ENCODE measurements at places on chromosomes 6 and 20.

GRCh38 chr6:26068036-26068435, 19.2 kb upstream of the HFE start:
- no peak for DNase-seq

- DNase-seq: no peak
These were observed 16.5 kb downstream of the SMLR1 start for GRCh38 chr6:130843575-130844320.

DNA sequence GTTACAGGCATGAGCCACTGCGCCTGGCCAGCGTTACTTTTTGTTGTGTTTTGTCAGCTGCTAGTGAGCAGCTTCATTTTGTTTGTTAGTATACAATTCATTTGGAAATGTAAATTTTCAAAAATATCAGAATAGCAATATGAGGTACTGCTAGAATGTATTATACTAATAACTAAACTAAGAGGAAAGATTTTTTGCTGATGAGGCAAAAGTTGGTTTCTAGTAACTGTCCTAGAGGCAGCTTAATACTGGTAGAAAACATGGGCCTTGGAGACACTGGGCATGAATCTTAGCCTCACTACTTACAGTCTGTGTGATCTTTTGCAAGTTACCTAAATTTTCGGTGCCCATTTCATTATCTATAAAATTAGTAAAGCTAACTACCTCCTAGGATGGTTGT, 24.1 kb downstream of the TTK start:
- no peak for DNase-seq

- DNase-seq: no peak
These were observed 204.0 kb upstream of the MOCS1 start for GRCh38 chr6:40138273-40138720.

GRCh38 chr6:118100717-118101116, 193.7 kb downstream of the SLC35F1 start:
- no peak for DNase-seq

DNA sequence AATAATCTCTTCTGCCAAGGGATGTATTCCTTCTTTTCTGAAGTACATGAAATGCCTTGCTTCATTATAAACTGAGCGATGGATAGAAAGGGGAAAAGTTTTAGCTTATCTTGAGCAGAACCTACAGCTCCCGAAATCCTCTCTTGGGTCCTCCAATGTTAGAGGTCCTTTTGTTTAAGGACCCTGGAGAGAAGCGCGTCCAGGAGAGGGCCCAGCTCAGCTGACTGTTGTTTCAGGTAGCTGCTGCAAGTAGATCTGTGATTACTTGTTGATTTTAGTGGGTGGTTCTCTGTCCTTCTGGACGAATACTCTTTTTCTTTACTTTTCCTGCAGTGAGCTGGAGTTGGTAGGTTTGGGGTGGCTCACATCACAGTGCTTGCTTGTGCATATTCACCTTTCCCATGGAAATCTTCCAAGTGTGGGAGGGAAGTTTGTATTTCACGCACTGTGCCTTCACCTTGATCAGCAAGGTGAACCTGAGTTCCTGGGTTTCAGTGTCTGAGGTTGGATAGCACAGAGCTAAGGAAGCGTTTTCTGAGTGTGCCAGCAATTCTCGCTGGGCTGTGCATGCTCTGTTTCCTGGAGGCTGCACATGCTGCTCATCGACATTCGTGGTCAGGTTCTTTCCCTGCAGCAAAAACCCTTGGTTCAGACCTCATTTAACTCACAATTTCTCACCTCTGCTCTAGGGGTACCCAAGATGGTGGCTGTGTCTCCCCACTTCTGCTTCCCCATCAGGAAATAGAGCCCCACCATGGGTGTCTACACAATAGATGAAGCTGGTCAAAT, 176.3 kb downstream of the JARID2 start:
- no peak for DNase-seq

- DNase-seq: no peak
These were observed 7.0 kb downstream of the ELMO2 start for GRCh38 chr20:46399401-46399800.

GRCh38 chr6:42963855-42964605, 3.5 kb downstream of the GNMT start:
- DNase-seq: peak; percentile 29

DNA sequence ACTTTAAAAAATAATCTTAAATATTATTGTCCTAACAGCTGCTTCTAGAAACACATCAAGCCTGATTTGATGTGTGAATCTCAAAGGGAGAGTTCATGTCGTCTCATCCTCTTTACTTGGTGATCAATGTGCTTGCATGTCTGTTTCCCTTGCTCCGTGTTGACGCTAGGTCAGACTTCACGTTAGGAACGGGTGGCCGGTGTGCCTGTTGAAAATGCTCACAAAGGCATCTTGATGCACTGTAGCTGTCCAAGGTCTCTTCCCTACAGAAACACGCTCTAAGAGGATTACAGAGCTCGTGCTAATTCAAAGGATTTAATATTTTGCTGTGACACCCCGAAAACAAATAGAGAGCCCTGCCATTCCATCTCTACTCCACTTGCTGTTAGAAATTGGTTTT, 84.6 kb downstream of the ID4 start:
- no peak for DNase-seq

- no peak for DNase-seq
These were observed 87.8 kb downstream of the CENPW start for GRCh38 chr6:126427713-126428112.

DNA sequence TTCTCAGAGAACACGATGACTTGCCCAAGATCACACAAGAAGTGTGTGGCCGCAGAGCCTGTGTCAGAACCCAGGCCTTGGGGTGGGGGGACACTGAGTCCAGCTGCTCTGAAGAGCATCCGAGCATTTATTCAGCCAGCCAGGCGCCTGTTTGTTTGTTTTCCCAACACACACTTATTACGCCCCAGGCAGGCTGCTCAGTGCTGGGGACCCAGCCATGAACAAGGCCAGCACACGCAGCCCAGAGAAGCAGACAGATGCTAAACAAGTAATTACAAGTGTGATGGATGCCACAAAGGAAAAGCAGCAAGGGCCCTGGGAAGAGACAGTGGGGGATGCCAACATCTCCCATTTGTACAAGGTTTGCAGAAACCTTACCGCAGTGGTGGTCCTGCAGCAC, 19.4 kb upstream of the SIRPA start:
- DNase-seq: no peak

DNA sequence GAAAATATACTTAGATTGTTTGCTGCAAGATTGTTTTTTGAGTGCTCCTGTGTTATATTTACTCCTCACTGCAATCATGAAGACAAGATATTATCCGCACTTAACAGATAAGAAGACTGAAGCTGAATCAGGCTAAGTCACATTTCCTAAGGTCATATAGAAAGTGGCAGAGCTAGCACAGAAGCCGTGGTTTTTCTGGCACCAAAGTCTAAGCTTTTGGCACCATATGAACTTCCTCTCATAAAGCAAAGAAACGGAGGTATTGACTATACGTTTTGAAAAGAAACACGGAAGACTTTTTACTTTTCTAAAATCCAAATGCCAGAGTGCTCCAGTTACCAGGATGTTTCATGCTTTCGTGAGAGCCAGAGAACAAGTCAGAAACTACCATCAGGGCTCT, 9.3 kb upstream of the DTD1 start:
- no peak for DNase-seq

GRCh38 chr6:116352515-116353471, 18.0 kb upstream of the DSE start:
- no peak for DNase-seq

DNA sequence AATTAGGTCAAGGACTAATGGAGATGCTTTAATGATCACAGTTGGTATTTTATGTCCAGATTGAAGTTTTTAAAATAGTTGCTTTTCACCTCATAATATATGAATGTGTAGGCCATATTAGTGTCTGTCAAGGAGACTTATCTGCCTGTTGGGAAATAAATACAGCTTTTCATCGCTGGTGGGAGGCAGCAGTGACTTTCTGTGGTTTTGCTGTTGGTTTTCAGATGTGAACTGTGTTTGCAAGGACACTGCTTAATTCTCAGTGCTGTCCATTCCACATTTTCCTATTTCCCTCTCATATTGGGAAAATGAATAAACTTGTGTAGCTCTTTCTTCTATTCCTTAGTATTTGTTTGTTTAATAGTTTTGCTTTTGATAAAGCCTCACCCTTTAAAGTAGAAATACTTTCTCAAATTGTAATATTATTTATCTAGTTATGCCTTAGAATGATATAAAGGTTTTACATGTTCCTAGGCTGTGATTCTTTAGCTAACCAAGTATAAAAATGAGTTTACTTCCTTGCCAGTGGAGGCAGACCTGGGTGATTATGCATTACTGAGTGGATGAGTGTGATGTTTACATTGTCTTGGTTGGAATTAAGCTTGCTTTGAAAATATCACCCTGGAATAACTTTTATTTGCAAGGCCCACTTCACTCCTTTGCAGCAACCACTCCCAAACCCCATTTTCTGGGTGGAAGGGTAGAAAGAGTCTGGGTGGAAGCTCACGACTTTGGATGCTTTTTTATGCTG, 3.3 kb downstream of the PLCB4 start:
- no peak for DNase-seq

DNA sequence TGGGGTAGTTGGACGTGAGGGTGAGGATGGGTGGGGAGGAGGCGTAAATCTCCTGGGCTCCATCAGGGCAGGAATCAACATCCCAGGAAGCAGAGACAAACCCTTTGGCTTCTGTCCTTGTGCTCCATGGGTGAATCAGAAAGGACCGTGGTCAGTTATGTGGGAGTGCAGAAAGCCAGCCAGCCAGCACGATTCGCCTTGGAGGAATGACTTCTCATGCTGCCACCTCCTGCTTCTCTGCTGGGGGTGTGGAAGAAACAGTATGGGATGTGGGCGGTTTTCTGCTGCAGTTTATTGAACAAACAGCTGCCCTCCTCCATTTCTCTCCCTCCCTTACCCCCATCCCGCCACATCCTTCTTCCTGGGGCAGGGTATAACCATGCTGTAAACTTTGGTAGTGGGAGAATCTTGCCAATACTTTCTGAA, 214.5 kb downstream of the SOX4 start:
- DNase-seq: no peak

GRCh38 chr20:59808729-59809381, 124.6 kb downstream of the SYCP2 start:
- DNase-seq: no peak

DNA sequence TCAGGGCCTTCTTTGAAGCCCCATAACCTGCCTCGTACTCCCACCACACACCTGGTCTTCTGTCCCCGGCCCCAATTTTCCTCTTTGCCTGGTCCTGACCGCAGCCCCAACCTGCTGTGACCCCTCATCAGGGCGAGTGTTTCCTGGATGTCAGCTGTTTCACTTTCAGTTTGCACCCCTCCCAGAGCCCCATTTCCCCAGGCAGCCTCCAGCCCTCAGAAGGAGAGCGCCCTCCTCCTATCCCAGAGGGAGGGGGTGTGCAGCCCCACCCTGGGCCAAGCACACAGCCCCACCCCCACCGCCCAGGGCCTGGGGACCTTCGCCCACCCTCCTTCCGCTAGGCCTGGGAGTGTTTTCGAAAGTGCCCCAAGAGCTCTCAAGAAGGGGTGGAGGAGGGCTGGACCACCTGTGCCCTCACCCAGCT, 1.5 kb downstream of the BAK1 start:
- no peak for DNase-seq

DNA sequence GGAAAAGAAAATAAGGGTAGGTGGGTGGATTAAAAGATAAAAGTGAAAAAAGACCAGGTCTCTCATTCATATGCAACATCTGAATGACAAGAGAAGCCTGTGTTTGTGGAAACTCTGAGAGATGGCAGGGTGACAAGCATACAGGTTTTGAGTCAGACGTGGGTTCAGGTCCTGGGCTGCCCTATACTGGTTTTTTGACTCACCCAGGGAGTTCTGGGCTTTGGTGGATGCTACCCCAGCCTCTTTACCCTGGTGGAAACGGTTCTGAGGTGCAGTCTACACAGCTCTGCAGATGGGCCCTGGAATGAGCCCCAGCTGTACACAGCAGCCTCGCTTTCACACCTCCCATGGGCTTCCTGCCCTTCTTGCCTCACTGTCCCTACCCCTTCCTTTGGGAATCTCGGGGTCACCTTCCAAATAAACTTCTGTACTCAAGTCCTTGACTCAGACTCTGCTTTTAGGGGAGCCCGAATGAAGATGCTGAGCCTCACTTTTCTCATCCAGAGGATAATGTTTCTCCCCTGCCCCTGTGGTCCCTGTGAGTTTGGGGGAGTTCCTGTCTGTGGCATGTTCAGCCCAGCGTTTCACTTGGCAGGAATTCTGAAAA, 77.7 kb upstream of the CLDN20 start:
- no peak for DNase-seq

- DNase-seq: peak; percentile 25
These were observed 2.8 kb upstream of the DIDO1 start for GRCh38 chr20:62929051-62929538.

- no peak for DNase-seq
These were observed 421.8 kb upstream of the SLC35B3 start for GRCh38 chr6:8857160-8857559.

DNA sequence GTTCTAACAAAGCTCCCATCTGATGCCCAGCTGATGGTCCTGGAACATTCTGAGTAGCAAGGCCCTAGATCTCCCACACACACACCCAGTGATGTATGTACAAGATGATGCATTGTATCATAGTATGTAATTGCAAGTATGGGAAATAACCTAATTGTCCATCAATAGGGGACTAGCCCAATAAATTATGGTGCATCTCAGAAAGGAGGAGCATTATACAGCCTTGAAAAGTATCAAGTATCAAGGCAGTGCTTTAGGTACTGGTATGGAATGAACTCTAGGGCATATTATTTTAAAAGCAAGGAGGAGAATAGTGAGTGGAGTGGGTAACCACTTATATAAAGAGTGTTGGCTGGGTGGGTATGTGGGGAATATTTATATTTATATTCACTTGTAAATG, 24.8 kb upstream of the PREX1 start:
- no peak for DNase-seq

- DNase-seq: no peak
These were observed 56.9 kb downstream of the CSE1L start for GRCh38 chr20:49103019-49103418.

DNA sequence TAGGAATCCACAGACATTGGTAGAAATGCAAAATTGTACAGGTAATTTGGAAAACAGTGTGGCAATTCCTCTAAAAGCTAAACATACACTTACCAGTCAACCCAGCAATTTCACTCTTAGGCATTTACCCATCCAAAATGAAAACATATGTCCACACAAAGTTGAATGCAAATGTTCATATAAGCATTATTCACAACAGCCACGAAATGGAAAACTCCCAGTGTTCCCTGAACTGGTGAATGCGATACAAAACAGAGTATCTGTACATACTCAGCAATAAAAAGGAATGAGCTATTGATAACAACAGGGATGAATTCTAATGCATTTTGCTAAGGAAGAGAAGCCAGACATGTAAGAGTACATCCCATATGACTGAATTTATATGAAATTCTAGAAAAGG, 32.4 kb upstream of the RAB22A start:
- no peak for DNase-seq

- no peak for DNase-seq
These were observed 19.2 kb upstream of the DACT2 start for GRCh38 chr6:168338777-168339176.
